Glomerular endothelial cell (primary cell): ENCODE measurements at places on chromosomes 2 and 18. TPM values are rescaled to one million over a fixed set of nuclear protein-coding genes. Genes with fewer than 3 reads are reported as not detected.

IL1R2 gene
- not detected in 2 replicates for total RNA-seq

ATOH8 gene
- 3.4 and 4.4 TPM in 2 replicates for total RNA-seq

FOXD4L1 gene
- 0.05 TPM in 1 of 2 replicates, not detected in the other for total RNA-seq

ELP2 gene
- total RNA-seq = 55.9 and 58.1 TPM in 2 replicates

PAX8 gene
- total RNA-seq = 21.9 and 30.2 TPM in 2 replicates

KCNF1 gene
- total RNA-seq = 1.3 and 2.3 TPM in 2 replicates

GPR35 gene
- total RNA-seq = 0.23 and 0.24 TPM in 2 replicates

TBR1 gene
- not detected in 2 replicates for total RNA-seq

PDE1A gene
- total RNA-seq = 0.06 TPM in 1 of 2 replicates, not detected in the other

SMAD2 gene
- 86.3 and 91.0 TPM in 2 replicates for total RNA-seq

RFTN2 gene
- total RNA-seq = 4.6 and 6.3 TPM in 2 replicates

LRRC30 gene
- total RNA-seq = not detected in 2 replicates

CPS1 gene
- total RNA-seq = 0.34 and 0.53 TPM in 2 replicates

SLC8A1 gene
- total RNA-seq = 1.2 and 3.2 TPM in 2 replicates

IL36B gene
- total RNA-seq = not detected in 2 replicates

STARD6 gene
- total RNA-seq = not detected in 2 replicates

IL36RN gene
- total RNA-seq = not detected in 2 replicates

KLHL41 gene
- 0.18 and 0.87 TPM in 2 replicates for total RNA-seq

CFC1 gene
- not detected in 2 replicates for total RNA-seq

UGGT1 gene
- 69.0 and 74.0 TPM in 2 replicates for total RNA-seq

PXDN gene
- total RNA-seq = 1,281 and 1,930 TPM in 2 replicates

MC4R gene
- total RNA-seq = not detected in 2 replicates

PCARE gene
- not detected in 2 replicates for total RNA-seq

DPY30 gene
- total RNA-seq = 61.7 and 68.7 TPM in 2 replicates

EVA1A gene
- total RNA-seq = 114 and 140 TPM in 2 replicates

LHCGR gene
- 0.70 TPM in 1 of 2 replicates, not detected in the other for total RNA-seq

SLC4A5 gene
- total RNA-seq = 0.10 and 0.18 TPM in 2 replicates

LYPD1 gene
- total RNA-seq = 18.8 and 29.2 TPM in 2 replicates
